ENCODE measurements at places on chromosomes 2 and 18.

DNA sequence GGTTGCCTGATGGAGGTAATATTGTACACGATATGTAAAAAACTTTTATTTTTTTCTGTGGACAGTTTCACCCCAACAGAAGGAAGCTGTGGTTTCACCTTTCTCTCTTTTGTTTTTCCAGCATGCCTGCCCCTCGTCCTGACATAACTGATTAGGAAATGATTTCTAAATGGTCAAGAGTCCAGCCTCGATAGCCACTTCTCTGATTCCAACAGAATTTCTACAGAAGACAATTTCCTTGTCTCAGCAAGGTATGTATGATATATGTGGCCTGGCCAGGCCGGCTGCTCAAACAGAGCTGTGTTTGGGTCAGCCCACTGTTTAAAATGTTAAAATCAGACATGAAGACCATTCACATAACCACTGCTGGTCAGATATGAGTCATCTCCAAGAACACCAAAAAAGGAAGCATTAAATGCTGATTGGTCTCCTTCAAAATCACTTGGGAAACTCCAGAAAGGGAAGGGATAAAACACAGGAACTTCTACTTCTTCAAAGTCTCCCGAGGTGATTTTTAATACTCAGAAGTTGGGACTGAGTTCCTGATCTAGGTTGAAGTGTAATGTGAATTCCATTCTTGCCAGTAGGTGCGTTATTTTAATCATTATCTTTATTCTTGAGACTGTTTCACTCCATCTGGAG, 22.3 kb downstream of the ATP8B1 start:
- no peak for DNase-seq

DNA sequence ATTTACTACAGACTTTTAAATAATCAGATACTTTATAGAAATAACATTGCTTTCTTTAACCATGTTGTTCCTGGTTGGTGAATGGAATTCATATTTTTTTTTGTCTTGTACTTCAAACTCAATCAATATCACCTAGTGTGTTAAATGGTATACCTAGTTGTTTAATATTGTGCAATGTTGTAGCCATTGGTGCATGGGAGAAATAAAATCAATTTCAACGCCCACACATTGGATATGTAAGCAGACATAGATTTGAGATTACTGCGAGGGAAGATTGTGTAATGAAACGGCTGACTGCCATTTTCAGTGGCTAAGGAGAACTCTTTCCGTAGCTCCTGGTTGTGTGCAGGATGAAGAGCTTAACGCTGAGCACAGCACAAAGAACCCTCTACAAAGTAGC, 626.1 kb downstream of the TMEM182 start:
- no peak for DNase-seq

GRCh38 chr2:25252291-25253152, 84.1 kb upstream of the POMC start:
- peak; percentile 97 for DNase-seq

GRCh38 chr2:45570671-45571334, 40.3 kb downstream of the SRBD1 start:
- DNase-seq, result no peak

DNA sequence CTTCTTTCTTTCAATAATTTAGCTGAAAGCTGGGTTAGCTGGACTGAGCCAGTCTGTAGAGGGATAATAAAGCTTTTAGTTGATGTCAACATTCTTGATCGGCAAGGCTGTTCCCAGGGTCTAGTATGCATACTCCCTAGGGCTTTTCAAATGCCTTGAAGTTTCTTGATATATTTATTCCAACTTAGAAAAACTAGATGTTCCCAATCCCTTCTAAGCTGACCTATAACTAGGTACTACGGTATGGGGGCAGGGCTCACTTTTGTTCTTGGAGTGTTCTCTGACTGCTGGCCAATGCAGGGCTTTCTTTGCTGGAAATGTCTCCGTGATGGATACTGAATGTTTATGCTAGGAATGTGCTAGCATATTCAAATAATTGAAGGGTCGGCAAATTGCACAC, 258.6 kb upstream of the TANK start:
- DNase-seq, result no peak

GRCh38 chr2:160267022-160267421, 67.0 kb upstream of the ITGB6 start:
- no peak for DNase-seq

All from D721Med (cell line).